ENCODE measurements at places on chromosomes 11 and 22. TPM values are rescaled to one million over a fixed set of nuclear protein-coding genes. Genes with fewer than 3 reads are reported as not detected.

CARD10 gene
- polyA plus RNA-seq: 129 TPM

VSTM5 gene
- not detected for polyA plus RNA-seq

KMT5B gene
- polyA plus RNA-seq: 33.5 TPM

DCHS1 gene
- 0.27 TPM for polyA plus RNA-seq

OLFML1 gene
- not detected for polyA plus RNA-seq

TMEM132A gene
- 0.89 TPM for polyA plus RNA-seq

FAM180B gene
- 0.15 TPM for polyA plus RNA-seq

CCDC188 gene
- not detected for polyA plus RNA-seq

SYCE3 gene
- polyA plus RNA-seq: not detected

DGAT2 gene
- polyA plus RNA-seq: 22.3 TPM

MYH9 gene
- 188 TPM for polyA plus RNA-seq

INCENP gene
- polyA plus RNA-seq: 4.5 TPM

RIMBP3B gene
- polyA plus RNA-seq: not detected

IFITM10 gene
- polyA plus RNA-seq: 0.43 TPM

OR8B12 gene
- polyA plus RNA-seq: not detected

SCT gene
- 114 TPM for polyA plus RNA-seq

PNPLA5 gene
- not detected for polyA plus RNA-seq

MOGAT2 gene
- polyA plus RNA-seq: 112 TPM

P2RY2 gene
- 4.7 TPM for polyA plus RNA-seq

APOL4 gene
- 6.6 TPM for polyA plus RNA-seq

CDON gene
- not detected for polyA plus RNA-seq

CECR2 gene
- polyA plus RNA-seq: 0.27 TPM

MS4A15 gene
- polyA plus RNA-seq: 5.1 TPM

PKP3 gene
- 152 TPM for polyA plus RNA-seq

NPAS4 gene
- not detected for polyA plus RNA-seq

All from small intestine (tissue), 16 donors.